Activated T-helper 9 cell treated with anti-CD3 and anti-CD28 coated beads, Interleukin-2, amount 50 U/mL, for 16 hours (primary cell): ENCODE measurements at places on chromosomes 13 and 19.
A peak's percentile ranks its signal among the peaks of the same experiment; 100 is the strongest.

DNA sequence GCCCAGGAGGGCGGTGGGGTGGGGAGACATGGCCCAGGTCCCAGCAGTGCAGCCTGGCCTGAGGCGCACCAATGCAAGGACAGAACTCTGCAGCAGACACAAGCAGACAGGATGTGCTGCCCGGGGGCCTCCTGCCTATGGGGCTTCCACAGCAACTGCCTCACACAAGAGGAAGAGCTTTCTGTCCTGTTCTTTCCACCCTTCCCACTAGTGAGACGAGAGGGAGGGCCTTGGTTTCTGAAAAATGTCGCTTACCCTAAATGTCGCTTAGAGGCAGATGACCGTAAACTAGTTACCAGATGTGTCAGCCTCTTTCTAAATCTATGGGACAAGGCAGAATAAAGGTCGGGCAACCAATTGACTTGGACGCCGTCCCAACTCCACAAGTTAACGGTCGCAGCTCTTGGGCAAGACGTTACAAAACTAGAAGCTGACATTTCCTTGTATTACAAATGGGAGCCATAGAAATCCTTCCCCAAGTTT is at the start of gene LAIR1:
LAIR1 (minus strand) TSS at position 157 of the 483 bp plus-strand sequence; CDS start at position 30, 127 bp downstream.
- DNase-seq, result peak; percentile 21

DNA sequence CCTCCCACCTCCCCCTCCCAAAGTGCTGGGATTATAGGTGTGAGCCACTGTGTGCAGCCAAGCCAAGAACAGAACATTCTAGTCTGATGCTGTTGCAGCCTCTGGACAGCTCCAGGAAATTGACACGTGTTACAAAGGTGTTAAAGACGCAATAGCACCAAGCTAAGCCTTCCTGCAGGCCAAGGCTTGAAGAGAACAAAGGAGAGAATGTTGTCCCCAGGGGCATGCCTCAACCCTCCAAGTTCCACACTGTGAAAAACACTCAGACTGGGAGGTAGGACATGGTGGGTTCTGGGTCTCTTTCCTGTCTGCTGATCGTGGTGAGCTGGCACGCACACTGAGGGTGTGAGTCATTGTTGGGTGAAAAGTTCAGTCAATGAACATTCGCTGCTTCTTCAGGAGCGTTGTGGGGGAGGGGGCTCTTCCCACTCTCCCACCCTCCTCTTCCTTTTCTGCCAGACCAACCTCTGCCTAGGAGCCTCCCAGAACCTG is 5.3 kb upstream of the PTPRS start:
- no peak for DNase-seq

GRCh38 chr13:98484289-98485219 is 92.4 kb downstream of the STK24 start:
- peak; percentile 71 for DNase-seq

DNA sequence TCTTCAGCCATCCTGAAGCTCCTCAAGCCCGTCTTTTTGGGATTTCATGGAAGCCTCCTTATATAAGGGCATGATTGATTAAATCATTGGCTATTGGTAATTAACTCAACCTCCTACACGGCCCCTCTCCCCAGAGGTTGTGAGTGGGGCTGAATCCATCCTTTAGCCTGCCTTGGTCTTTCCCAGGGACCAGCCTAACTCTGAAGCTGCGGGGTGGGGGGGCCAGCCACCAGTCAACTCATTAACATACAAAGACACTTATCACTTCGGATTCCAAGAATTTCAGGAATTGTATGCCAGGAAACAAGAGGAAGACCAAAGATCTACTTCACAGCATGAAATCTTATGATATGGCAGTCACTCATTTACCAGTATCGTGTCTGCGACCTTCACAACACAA is 9.9 kb downstream of the COL4A1 start:
- no peak for DNase-seq

GRCh38 chr19:40225440-40226305 is 816 bp downstream of the CCNP start:
- no peak for DNase-seq

DNA sequence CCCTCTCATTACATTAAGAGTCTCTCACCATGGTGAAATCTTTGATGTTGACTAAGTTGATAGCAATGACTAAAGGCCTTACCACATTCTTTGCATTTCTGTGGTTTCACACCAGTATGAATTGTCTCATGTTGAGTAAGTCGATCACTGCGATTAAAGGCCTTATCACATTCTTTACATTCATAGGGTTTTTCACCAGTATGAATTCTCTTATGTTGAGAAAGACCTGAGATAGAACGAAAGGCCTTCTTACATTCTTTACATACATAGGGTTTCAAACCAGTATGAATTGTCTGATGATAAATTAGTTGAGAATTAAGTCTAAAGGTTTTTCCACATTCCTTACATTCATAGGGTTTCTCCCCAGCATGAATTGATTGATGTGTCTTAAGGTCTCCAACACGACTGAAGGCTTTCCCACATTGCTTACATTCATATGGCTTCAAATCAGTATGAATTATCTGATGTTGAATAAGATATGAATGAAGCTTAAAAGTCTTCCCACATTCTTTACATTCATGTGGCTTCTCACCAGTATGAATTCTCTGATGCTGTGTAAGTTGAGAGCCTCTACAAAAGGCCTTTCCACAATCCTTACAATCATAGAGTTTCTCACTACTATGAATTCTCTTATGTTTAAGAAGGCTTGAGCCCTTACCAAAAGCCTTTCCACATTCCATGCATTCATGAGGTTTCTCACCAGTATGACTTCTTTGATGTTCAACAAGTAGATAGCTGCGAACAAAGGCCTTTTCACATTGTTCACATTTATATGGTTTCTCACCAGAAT is 45.6 kb downstream of the ZNF283 start:
- DNase-seq, result no peak

DNA sequence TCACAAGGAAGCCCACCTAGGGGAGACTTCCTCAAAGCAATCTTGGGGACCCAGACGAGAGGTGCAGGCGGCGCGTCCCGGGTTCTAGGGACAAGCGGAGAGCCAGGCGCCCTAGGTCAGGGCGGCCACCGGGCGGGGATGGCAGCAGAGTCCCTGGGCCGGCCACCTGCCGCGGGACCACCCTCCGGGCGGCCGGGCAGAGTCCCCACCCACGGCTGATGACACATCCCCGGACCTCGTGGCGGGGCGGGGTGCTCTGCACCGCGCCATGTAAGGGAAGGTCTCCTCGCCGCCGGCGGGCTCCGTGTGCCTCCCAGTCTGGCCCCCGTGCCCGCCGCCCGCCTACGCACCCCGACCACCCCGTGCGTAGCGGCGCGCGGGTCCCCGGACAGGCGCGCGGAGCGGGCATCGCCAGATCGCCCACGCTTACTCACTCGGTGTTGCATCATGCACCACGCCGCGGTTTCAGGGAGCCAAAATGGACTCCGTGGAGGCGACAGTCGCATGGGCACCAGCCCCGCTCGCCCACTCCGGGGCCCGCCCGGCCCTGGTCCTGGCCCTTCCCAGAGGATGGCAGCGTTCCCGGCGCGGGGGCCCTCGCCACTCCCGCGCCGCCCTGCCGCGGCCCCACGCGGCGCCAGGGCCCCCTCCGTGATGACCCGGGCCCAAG is 643 bp downstream of the SLC7A1 start:
- DNase-seq, result peak; percentile 62

DNA sequence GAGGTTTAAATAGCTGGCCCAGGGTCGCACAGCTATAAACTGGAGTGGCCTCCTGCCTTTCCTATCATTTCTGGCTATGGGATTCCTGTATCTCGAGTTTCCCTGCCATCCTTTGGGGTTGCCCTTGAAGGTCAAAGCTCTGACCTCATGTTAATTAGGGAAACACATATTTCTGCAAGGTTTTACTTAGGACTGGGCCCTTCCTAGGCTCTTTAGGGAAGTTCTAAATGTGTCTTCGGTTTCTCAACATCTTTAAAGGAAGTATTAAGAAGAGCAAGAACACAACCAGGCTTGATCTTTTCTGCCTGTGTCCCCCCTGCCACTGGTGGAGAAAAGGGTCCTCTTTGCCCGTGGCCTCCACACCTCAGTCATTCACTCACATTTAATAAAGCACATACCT is 10.8 kb downstream of the LCP1 start:
- no peak for DNase-seq

- no peak for DNase-seq
Measured at GRCh38 chr13:98581381-98581780, 4.5 kb upstream of the STK24 start.

DNA sequence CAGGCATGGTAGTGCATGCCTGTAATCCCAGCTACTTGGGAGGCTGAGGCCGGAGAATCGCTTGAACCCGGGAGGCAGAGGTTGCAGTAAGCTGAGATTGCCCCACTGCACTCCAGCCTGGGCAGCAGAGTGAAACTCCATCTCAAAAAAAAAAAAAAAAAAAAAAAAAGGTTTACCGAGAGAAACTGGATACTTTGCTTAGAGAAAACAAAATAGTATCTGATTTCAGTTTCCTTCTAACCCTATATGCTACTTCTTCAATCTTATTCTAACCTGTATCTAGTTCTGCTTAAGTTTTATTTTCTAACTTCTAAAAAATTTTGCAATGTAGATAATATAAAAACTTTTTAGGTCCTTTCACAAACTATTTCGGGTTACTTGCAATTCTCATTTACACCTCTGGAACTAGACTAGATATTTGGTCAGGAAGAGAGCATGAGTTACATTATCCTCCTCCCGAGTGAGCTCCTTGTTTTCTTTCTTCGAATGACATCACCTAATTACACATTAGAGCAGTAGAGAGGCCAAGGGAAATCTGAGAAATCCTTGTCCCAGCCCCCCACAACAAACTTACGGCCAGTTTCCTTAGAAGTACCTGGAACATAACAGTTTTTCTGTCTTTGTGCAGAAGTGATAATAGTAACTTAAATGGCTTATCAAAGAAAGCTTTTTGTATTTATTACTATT is 128.9 kb downstream of the B3GLCT start:
- no peak for DNase-seq

- DNase-seq, result no peak
Measured at GRCh38 chr19:35438527-35438926, 9.5 kb upstream of the FFAR2 start.

GRCh38 chr13:39397896-39398265 is 205.1 kb downstream of the LHFPL6 start:
- no peak for DNase-seq

DNA sequence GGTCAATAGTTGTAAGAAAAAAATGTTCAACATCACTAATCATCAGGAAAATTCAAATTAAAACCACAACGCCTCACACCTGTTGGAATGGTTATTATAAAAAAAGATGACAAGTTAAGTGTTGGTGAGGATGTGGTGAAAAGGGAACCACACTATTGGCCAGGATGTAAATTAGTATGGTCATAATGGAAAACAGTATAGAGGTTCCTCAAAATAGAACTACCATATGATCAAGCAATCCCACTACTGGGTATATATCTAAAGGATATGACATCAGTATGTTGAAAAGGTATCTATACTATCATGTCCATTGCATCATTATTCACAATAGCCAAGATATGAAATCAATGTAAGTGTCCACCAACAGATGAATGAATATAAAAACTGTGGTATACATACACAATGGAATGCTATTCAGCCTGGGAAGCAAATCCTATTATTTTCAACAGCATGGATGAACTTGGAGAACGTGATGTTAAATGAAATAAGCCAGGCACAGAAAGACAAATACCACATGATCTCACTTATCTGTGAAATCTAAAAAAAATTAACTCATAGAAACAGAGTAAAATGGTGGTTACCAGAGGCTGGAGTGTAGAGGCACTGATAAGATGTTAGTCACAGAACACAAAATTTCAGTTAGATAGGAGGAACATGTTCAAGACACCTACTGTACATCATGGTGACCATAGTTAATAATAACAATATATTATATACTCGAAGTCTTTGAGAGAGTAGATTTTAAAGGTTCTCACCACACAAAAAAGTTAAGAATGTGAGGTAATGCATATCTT is 56.6 kb downstream of the TBC1D4 start:
- no peak for DNase-seq

GRCh38 chr13:23701636-23702035 is 131.4 kb downstream of the TNFRSF19 start:
- no peak for DNase-seq
